WTC11 (cell line): ENCODE measurements at places on chromosomes 5 and 9. TPM values are rescaled to one million over a fixed set of nuclear protein-coding genes. Genes with fewer than 3 reads are reported as not detected.

The ASS1 gene
- 71.0 to 95.7 TPM (median 74.2 TPM) in 3 replicates for total RNA-seq

The PAPPA gene
- total RNA-seq, result 0.22 to 0.53 TPM (median 0.34 TPM) in 3 replicates

GRCh38 chr9:114366334-114367128 is 21.3 kb downstream of the AKNA start:
- H3K4me1 ChIP-seq, result peaks cover 34% of the 10 kb centered on the region
- no peak overlapping the region for H3K4me3 ChIP-seq
- H3K27ac ChIP-seq, result no peak overlapping the region
- peaks cover 21% of the 10 kb centered on the region for H3K36me3 ChIP-seq

GRCh38 chr5:131812371-131813160 is 15.7 kb upstream of the FNIP1 start:
- H3K27me3 ChIP-seq, result no peaks in the 10 kb centered on the region; the same call in 1 of the 2 replicates
- no peak for DNase-seq
- no peak overlapping the region for H3K4me3 ChIP-seq
- peaks cover 7% of the 10 kb centered on the region for H3K4me1 ChIP-seq
- H3K27ac ChIP-seq, result no peak overlapping the region
- H3K36me3 ChIP-seq, result no peaks in the 10 kb centered on the region

The MARCOL gene
- total RNA-seq, result not detected in 3 replicates

DNA sequence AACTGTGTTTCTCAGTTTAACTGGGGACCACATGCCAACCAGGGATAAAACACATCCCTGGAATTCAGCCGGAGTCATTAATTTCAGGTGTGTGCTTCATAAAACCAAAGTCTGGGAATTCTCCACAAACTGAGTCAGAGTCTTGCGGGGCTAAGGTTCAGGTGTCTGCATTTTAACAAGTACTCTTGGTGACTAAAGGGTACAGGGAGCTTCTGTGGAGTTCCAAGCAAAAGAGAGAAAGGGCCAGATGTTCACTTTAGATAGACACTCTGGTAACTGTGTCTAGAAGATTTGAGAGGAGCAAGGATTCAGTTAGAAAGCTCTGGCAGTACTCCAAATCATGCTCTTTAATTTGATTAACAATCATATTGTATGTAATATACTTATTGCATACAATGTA is 4.0 kb downstream of the NADK2 start:
- DNase-seq, result no peak
- H3K27me3 ChIP-seq, result peaks cover 7% of the 10 kb centered on the region
- no peak overlapping the region for H3K4me3 ChIP-seq
- H3K27ac ChIP-seq, result no peak overlapping the region

The OLFML2A gene
- 6.7 to 11.6 TPM (median 11.2 TPM) in 3 replicates for total RNA-seq

The DRD1 gene
- 0.07 TPM in 2 of 3 replicates, not detected in the other for total RNA-seq

GRCh38 chr9:81832571-81833285 is 95.5 kb upstream of the SPATA31D4 start:
- H3K36me3 ChIP-seq, result no peaks in the 10 kb centered on the region
- peaks cover 1% of the 10 kb centered on the region; the same call in 1 of the 2 replicates for H3K27me3 ChIP-seq
- H3K4me3 ChIP-seq, result no peak overlapping the region
- H3K4me1 ChIP-seq, result peaks cover 20% of the 10 kb centered on the region
